Tibial nerve (tissue), 4 donors: ENCODE measurements at places on chromosomes 3 and 15. TPM values are rescaled to one million over a fixed set of nuclear protein-coding genes. Genes with fewer than 3 reads are reported as not detected.
A peak's percentile ranks its signal among the peaks of the same experiment; 100 is the strongest.

GRCh38 chr3:186166491-186167288, 57.8 kb upstream of the ETV5 start:
- H3K36me3 ChIP-seq, result no peaks in the 10 kb centered on the region
- H3K4me1 ChIP-seq, result peaks cover 10% of the 10 kb centered on the region
- H3K4me3 ChIP-seq, result no peak overlapping the region
- no peaks in the 10 kb centered on the region for H3K27me3 ChIP-seq
- no peak for DNase-seq
- no peak overlapping the region for H3K27ac ChIP-seq

GRCh38 chr3:25692341-25692740, 27.6 kb upstream of the TOP2B start:
- no peaks in the 10 kb centered on the region for H3K4me1 ChIP-seq
- H3K4me3 ChIP-seq, result no peak overlapping the region
- H3K27ac ChIP-seq, result no peak overlapping the region
- no peaks in the 10 kb centered on the region for H3K27me3 ChIP-seq

DNA sequence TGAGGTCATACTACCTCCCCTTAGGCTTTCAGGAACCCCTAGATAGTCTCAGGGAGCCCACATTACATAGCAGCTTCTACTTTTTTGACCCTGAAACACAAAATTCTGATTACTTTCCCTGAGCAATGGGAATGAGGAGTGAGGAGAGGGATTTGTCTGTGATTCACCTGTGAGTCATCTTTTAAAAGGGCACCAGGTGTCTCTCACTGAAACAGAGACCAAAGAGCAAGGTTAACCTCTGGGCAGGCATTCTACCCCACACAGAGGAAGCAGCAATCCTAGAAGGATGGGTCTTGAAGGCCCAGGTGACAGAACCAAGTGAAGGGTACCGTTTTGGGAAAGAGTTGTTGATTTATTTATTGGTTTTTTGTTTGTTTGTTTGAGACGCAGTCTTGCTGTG, 31.1 kb upstream of the UBE2E2 start:
- H3K27ac ChIP-seq, result no peak overlapping the region
- no peaks in the 10 kb centered on the region for H3K4me1 ChIP-seq
- H3K27me3 ChIP-seq, result no peaks in the 10 kb centered on the region
- DNase-seq, result no peak
- no peak overlapping the region for H3K4me3 ChIP-seq
- no peaks in the 10 kb centered on the region for H3K36me3 ChIP-seq

- no peaks in the 10 kb centered on the region for H3K36me3 ChIP-seq
- no peaks in the 10 kb centered on the region for H3K4me1 ChIP-seq
- no peak overlapping the region for H3K27ac ChIP-seq
- H3K4me3 ChIP-seq, result no peak overlapping the region
These were observed 10.6 kb upstream of the STT3B start for GRCh38 chr3:31522152-31522551.

DNA sequence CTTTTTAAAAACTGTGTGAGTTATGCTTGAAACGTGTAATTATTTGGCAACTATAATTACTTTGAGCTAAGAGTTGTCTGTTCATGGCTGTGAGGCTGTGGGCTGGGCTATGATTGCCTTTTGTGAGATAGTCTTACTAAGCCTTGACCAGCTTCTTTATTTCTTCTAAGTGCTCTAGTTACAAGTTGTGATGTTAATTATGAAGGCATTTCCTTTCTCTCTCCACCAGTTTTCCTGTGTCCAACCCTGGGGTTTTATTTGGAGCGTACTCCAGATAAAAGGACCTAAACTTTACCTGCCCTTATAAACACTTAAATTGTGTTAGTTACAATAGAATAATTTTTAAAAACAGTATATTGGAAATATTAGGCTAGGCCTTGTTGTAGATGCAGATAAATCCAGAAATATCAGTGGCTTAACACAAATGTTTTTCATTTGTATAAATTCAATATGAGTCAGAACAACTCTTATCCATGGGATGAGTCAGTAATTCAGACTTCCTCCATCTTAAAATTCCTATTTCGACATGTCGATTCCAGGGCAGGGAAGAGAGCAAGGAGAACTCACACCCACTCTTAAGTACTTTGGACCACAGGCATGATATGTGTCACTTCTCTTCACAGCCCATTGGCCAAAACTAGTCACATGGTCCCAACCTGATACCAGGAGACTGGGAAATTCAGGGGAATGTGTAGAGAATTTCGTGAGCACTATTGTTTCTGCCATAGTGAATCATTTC, 17.0 kb downstream of the TMEM62 start:
- no peak overlapping the region for H3K27ac ChIP-seq
- peaks cover 62% of the 10 kb centered on the region for H3K36me3 ChIP-seq
- no peak for DNase-seq
- H3K27me3 ChIP-seq, result no peaks in the 10 kb centered on the region
- no peaks in the 10 kb centered on the region for H3K4me1 ChIP-seq
- H3K4me3 ChIP-seq, result no peak overlapping the region

DNA sequence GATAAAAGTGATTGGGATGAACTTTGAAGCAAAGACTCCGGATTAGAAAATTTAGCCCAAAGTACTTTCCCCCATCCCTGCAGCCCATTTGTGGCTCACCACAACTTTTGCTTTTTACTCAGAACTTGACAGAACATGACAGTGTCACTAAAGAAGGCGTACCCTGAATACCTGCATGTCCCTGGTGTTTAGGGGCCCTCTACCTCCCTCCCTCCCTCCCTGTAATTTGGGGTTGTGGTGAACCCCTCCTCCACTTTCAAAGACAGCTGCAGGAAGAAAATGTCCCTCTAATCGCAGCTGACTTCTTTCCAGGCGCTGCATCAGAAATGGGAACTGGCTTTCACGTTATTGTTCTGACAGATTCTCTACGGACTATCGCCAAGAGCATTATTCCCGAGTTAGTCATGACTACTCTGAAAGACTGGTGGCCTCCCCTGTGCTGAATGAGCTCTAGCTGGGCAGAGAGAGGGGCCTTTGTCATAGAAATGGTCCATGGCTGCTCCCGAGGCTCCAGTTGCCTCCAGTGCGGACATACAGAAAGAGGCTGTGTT, 93.2 kb upstream of the ARHGEF3 start:
- H3K27ac ChIP-seq, result no peak overlapping the region
- no peaks in the 10 kb centered on the region for H3K27me3 ChIP-seq
- no peaks in the 10 kb centered on the region for H3K4me1 ChIP-seq
- no peaks in the 10 kb centered on the region for H3K36me3 ChIP-seq
- DNase-seq, result no peak

DNA sequence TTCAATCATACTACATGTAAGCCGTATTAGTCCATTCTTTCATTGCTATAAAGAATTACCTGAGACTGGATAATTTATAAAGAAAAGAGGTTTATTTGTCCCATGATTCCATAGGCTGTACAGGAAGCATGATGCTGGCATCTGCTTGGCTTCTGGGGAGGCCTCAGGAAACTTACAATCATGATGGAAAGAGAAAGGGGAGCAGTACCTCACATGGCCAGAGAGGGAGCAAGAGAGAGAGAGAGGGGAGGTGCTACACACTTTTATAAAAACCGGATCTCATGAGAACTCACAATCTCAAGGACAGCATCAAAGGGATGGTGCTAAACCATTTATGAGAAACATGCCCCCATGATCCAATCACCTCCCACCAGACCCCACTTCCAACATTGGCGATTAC, 14.3 kb upstream of the CLASP2 start:
- no peak for DNase-seq
- H3K4me3 ChIP-seq, result no peak overlapping the region
- no peaks in the 10 kb centered on the region for H3K27me3 ChIP-seq
- no peaks in the 10 kb centered on the region for H3K4me1 ChIP-seq
- H3K27ac ChIP-seq, result no peak overlapping the region
- no peaks in the 10 kb centered on the region for H3K36me3 ChIP-seq

GRCh38 chr3:48369693-48370332, 2.2 kb upstream of the FBXW12 start:
- no peaks in the 10 kb centered on the region for H3K27me3 ChIP-seq
- H3K27ac ChIP-seq, result no peak overlapping the region
- no peaks in the 10 kb centered on the region for H3K4me1 ChIP-seq
- H3K36me3 ChIP-seq, result no peaks in the 10 kb centered on the region
- H3K4me3 ChIP-seq, result no peak overlapping the region

DNA sequence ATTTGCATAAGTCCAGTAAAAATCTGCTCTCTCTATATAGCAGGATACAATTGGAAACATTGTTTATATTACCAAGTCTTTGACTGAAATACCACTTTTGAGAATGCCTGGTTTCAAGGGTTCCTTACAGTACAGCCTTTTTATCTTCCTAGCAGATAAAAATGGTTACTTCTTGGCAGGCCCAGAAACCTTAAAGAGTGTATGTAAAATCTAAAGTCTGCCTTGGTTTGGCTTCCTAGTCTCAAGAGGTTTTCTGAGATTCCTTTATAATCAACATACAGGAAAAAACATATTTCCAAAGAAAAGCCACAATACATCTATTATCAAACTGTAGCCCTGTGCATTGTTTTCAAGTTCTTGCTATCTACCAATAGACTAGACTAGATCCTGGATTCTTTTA, 84.6 kb downstream of the PLSCR2 start:
- H3K27ac ChIP-seq, result no peak overlapping the region
- no peak overlapping the region for H3K4me3 ChIP-seq

DNA sequence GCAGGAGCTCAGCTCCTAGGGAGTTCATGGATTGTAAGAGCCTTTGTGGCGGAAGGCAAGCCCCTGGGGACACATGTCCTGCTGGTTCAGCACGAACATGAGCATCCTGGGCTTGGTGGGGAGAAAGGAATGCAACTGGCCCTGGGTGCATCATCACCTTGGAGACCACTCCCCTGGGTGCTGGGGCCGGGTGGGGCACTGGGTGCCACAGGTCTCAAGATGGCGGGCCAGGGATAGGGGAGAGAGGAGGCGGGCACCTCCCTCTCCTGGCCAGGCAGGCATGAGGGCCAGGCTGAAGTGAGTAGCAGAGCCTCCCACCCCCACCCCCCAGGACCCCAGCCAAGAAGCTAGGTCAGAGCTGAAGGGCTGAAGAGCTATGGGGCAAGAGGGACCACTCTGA, 768 bp downstream of the PCBP4 start:
- H3K36me3 ChIP-seq, result no peaks in the 10 kb centered on the region
- H3K4me3 ChIP-seq, result peak overlapping the region; percentile 99
- no peaks in the 10 kb centered on the region for H3K4me1 ChIP-seq
- no peaks in the 10 kb centered on the region for H3K27me3 ChIP-seq
- DNase-seq, result no peak
- peak overlapping the region; percentile 95 for H3K27ac ChIP-seq

GRCh38 chr15:52392008-52392687, 96.5 kb upstream of the MYO5C start:
- no peak overlapping the region for H3K27ac ChIP-seq
- no peak overlapping the region for H3K4me3 ChIP-seq
- DNase-seq, result no peak
- no peaks in the 10 kb centered on the region for H3K36me3 ChIP-seq
- no peaks in the 10 kb centered on the region for H3K27me3 ChIP-seq
- no peaks in the 10 kb centered on the region for H3K4me1 ChIP-seq

DNA sequence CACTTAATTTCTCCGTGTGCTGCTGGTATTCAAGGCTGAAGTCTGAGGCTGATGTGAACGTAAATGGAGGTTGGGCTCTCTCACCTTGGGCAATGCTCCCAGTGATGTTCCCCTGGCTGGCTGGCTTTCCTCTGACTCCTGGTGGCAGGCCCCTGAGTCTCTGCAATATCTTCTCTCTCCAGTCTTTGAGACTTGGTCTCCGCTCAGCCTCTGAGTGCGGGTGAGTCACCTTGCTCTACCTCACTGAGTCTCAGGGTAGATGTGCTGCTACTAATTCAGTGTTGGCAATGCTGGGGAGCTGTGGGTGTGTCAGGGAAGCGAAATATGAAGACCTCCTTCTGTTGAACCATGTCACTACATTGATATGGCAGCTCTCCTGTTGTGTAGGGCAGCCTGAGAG, 31.3 kb upstream of the TRIM59 start:
- no peaks in the 10 kb centered on the region for H3K27me3 ChIP-seq
- no peaks in the 10 kb centered on the region for H3K4me1 ChIP-seq
- H3K4me3 ChIP-seq, result no peak overlapping the region
- H3K36me3 ChIP-seq, result no peaks in the 10 kb centered on the region
- no peak for DNase-seq

- no peaks in the 10 kb centered on the region for H3K4me1 ChIP-seq
- no peaks in the 10 kb centered on the region for H3K27me3 ChIP-seq
- no peak overlapping the region for H3K27ac ChIP-seq
These were observed 13.2 kb downstream of the IL1RAP start for GRCh38 chr3:190526787-190527762.

- no peak overlapping the region for H3K27ac ChIP-seq
- no peak overlapping the region for H3K4me3 ChIP-seq
- no peaks in the 10 kb centered on the region for H3K36me3 ChIP-seq
- no peaks in the 10 kb centered on the region for H3K27me3 ChIP-seq
- DNase-seq, result no peak
These were observed 294.0 kb downstream of the RORA start for GRCh38 chr15:60935130-60935529.

DNA sequence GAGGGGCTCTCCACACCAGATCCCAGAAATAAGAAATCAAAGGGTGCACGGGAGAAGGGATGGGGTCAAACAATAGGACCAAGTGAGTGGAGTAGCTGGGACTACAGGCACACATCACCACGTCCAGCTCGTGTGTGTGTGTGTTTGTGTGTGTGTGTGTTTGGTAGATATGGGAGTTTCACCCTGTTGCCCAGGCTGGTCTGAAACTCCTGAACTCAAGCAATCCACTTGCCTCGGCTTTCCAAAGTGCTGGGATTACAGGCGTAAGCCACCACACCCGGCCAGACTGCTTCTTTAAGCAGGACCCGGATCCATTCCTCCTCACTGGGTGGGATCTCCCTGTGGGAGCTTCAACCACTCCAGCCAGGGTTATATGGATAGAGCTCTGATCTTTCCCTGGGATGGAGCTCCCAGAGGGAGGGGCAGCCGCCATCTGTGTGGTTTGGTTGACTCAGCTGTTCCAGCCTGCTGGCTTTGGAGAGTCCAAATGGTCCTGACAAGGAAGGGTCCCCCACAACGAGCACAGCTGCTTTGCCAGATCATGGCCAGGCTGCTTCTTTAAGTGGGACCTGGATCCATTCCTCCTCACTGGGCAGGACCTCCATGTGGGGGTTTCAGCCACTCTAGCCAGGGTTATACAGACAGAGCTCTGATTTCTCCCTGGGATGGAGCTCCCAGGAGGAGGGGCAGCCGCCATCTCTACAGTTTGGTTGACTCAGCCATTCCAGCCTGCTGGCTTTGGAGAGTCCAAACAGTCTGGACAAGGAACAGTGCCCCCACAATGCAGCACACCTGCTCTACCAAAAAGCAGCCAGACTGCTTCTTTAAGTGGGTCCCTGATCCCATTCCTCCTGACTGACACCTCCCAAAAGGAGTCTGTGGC, 9.1 kb upstream of the AVEN start:
- DNase-seq, result no peak
- H3K27ac ChIP-seq, result no peak overlapping the region
- no peaks in the 10 kb centered on the region for H3K36me3 ChIP-seq
- H3K4me1 ChIP-seq, result no peaks in the 10 kb centered on the region
- no peaks in the 10 kb centered on the region for H3K27me3 ChIP-seq
- no peak overlapping the region for H3K4me3 ChIP-seq

- no peak overlapping the region for H3K4me3 ChIP-seq
- peak; percentile 40 for DNase-seq
- H3K27ac ChIP-seq, result no peak overlapping the region
- H3K4me1 ChIP-seq, result no peaks in the 10 kb centered on the region
- no peaks in the 10 kb centered on the region for H3K27me3 ChIP-seq
- no peaks in the 10 kb centered on the region for H3K36me3 ChIP-seq
These were observed 90.7 kb downstream of the IGF2BP2 start for GRCh38 chr3:185733980-185734724.

RLBP1 gene
- not detected for total RNA-seq

C3orf22 gene
- total RNA-seq, result not detected

LIPH gene
- total RNA-seq, result 0.20 TPM

TIMMDC1 gene
- total RNA-seq, result 57.9 TPM
